Osteoblast (primary cell): ENCODE measurements at places on chromosomes 7 and 10. TPM values are rescaled to one million over a fixed set of nuclear protein-coding genes. Genes with fewer than 3 reads are reported as not detected.

DNA sequence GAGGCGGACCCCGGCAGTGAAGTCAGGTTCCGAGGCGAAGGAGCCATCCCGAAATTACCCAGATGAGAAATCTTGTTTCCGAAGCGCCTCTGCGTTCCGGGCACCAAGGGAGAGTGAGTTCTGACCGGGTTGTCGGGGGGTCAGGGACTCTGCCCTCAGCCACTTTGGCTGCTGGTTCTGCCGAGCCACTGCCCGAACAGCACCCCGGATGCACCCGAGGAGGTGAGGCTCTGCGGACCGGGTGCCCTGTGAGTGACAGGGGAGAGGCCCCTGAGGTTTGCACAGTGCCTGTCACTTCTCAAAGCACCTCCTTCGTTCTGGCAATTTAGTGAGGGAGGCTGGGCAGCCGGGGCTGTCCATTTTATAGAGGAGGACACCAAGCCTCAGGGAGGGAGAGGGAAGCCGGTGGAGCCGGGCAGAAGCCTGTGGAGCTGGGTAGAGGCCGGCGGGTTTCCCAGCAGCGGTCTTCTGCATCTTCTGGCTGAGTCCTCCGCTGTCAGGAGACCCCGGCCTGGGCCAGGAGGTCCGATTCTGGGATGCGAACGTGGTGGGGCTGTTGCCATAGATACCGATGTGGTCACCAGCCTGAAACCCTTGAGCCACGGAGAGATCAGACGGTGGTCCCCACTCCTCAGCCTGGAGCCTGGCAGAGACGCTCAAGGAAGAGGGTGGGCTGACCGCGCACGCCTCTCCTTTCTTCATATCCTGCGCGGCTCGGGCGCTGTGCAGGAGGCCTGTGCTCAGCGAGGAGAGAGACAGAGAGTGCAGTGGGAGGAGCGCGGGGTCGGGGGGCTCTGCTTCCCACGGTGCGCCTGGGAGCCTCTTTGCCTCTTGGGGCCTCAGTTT is 18.9 kb upstream of the SHH start:
- peak; percentile 78 for DNase-seq

DNA sequence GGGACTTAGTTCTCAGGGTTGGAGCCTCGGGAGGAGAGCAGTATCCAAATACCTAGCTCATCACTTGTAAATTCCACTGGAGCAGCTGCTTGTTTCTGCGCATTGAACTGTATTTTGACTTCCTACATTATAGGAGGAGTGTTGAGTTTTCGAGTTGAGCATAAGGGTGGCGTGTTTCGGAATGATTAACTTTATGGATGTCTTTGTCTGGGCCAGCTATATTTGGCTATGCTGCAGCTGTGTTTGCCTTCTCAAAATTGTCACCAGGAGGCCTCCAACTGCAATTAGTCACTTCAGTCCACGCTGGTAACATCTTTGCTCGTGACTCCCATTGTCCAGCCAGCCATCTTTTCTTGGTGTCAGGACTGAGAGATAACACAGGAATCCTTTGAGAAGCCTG is 9.1 kb downstream of the CELF2 start:
- DNase-seq, result no peak

GRCh38 chr7:157650801-157651200 is 314.0 kb downstream of the DNAJB6 start:
- peak; percentile 80 for DNase-seq

DNA sequence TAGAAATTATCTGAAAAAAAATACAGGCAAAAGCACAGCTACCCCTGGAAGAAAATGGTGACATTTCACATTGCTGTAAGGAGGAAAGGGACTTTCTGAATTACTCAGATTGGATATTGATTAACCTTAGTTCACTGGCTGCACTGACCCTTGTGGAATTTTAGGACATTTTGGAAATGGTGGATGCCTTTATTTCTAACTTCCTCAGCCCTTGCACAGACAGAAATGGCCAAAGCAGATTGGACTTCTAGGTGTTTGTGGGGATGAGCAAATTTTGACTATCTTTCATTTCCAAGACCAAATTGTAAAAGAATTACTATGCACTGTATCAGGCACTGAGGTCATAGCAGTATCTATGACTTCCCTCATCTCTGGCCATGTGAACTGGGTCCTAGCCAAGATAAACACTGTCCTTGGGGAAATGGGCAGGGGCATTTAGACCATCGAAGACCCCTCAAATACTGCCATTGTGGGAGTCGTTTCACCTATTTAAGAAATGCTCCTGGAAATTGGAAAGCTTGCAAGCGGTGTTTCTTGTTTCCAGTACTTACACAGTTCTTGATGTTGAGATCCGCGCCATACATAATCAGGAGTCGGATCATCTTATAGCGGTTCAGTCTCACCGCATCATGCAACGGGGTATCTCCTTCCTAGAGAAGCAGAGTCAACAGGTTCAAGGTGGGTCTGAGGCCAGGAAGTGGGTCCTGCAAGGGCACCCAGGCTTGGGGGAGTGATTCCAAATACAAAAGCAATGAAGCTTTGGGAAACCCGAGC is 5.7 kb downstream of the ANKRD1 start:
- DNase-seq, result no peak

- peak; percentile 47 for DNase-seq
Measured at GRCh38 chr10:44316187-44316921, 68.5 kb downstream of the CXCL12 start.

- no peak for DNase-seq
Measured at GRCh38 chr7:18241543-18242231, 214.0 kb upstream of the PRPS1L1 start.

DNA sequence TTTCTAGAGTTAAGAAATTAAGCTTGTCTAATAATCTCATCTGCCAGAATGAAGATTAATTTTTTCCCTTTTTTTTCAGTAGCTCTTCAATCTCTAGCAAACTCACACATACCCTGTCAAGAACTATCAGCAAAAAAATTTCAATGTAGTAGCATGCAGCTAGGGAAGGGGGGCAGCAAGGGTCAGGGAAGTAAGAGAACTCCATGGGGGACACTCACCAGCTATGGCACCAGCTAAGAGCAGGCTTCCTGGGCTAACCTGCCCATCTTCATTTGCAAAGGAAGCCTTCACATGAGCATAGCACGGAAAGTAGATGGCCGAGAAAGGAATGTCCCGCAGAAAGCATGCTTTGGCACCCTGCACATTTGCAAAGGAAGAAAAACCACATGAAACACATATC is 190.4 kb downstream of the SLC25A13 start:
- DNase-seq, result no peak

- no peak for DNase-seq
Measured at GRCh38 chr7:44194069-44194468, 4.8 kb upstream of the GCK start.

DNA sequence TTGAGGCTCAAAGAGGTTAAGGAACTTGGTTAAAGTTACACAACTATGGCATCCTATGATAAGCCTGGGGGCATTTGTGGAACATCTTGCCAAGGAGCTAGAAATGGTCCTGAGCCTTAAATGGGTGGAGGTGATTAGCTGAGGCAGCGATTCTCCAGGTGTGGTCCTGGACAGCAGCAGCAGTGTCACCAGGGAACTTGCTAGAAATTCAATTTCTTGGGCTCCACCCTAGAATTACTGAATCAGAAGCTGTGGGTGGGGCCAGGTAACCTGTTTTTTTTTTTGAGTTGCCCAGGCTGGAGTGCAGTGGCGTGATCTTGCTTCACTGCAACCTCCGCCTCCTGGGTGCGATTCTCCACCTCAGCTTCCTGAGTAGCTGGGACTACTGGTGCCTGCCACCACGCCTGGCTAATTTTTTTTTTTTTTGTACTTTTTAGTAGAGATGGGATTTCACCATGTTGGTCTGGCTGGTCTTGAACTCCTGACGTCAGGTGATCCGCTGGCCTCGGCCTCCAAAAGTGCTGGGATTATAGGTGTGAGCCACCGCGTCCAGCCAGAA is 13.1 kb downstream of the RPS24 start:
- DNase-seq, result no peak

DNA sequence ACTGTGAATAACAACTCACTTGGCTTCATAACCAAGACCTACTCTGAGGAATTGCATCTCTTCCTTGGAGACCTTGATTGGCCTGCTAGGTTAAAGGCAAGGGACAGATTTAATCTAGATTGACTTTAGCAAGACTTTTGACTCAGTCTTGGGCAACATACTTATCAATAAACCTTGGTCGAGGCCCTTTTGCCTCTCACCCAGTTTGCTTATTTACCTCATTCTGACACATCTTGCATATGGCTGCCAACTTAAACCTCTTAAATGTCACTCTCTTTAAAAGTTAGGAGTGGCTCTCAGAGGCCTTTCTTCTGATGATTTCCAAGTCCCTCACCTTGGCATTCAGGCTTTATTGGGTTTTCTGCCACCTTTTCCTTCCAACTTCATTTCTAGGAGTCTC is 124.5 kb downstream of the BAMBI start:
- DNase-seq, result no peak

DNA sequence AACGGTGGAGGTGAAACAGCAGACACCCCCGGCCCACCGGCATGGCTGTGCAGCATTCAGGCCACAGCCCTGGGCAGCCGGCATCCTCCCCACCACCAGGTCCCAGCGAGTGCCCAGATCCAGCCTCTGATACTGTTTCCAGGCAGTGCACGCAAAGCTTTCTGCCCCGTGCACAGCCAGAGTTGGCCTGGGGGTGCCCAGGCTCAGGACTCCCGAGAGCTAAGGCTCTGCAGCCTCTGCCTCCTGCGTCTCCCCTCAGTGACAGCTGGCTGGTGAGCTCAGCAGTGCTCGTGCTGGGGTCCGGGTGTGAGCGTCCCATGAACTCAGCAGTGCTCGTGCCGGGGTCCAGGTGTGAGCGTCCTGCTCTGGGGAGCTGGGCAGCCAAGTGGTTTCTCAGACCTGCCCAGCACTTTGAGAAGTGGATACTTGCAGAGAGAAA is 65.4 kb downstream of the CFAP46 start:
- peak; percentile 37 for DNase-seq

DNA sequence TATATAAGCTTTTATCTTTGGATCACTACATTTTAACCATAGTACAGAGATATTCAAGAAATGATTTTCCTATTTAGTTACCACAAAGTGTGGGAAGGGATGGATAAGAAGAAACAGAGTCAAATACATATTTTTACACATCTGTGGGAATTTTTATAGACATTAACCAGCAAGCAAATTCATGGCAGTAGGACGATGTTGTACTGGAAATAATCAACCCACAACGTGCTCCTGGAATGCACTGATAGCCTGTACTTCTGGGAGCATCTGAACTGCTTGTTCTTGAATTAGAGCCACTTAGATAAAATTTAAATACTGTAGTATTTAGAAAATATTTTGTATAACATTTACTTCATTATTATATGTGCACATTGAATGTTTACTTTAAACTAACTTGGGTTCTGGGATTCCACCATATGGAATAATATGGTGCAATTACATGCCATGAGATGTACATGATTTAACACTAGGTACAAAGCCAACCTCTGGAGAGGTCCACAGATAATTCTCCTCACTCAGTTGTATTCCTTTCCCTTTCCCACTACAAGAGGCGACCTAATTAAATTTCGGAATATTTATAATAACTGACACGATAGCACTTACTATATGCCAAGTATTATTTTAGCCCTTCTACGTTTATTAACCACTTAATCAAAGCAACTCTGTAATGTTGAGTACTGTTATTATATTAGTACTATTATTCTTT is 164.9 kb upstream of the HGF start:
- no peak for DNase-seq

GRCh38 chr10:96858706-96859050 is 26.6 kb downstream of the LCOR start:
- no peak for DNase-seq

- DNase-seq, result peak; percentile 52
Measured at GRCh38 chr10:3949711-3950110, 164.7 kb upstream of the KLF6 start.

- peak; percentile 32 for DNase-seq
Measured at GRCh38 chr10:130491693-130492050, 355.5 kb downstream of the GLRX3 start.

DNA sequence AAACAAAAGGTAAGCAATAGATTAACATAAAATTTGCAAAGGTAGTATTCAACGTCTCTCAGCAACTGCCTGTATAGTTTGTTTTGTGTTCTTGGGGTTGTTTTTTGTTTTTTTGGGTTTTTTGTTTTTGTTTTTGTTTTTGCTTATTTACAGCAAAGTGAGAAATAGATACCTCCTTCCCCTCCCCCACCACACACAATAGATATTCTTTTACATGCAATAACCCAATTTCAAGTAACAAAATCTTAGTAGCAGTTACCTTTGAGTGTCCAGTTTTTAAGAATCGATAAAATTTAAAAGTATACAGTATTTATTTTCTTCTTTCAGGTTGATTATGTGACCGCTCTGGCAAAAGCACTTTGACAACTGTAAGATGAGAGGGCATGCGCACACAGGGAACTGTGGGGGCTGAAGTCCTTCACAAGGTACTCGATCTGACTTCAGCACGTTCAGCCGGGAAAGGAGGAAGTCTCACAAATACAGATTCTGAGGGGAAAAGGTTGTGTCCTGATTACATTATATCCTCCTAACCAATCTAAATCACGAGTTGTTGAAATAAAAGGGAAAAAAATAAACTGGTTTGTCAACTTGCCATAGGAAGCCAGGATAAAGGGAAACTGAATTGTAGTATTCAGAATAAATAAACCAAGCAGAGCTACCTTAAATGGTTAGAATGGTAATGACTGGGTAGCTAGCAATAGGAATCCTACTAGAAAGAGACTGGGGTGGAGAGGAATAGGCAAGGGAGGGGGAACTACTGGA is 47.8 kb downstream of the CPEB3 start:
- DNase-seq, result peak; percentile 86

DNA sequence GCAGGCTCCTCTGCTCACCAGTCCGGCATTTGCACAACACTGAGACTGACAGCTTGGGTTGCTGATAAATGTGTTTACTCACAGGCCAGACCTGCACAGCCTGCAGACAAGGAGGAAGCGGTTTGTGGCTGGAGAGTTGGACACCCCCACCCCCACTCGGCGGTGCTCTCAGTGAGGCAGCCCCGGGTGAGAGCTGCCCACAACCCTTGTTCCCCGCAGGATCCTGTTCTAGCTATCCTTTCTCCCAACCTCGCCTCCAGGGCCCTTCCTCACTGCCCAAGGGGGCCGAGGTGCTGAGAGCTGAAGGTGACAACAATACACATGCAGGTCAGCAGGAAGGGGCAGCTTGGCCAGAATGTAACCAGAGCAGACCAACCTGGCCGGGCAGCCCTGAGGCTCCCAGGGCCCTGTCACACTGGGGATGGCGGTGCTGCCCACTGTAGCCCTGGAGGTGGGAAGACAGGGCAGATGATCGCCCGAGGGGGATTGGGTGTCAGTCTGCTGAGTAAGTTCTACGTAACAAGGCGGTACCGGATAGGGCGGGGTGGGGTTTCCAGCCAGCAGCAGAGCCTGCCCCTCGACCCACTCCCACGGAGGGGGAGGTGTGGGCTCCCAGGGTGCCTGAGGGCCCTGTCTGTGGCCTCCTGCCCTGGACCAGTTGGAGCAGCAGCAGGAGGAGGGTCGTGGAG is 2.1 kb upstream of the ADAM8 start:
- DNase-seq, result peak; percentile 91

GRCh38 chr7:137846549-137846826 is 286 bp downstream of the DGKI start:
- DNase-seq, result no peak

- DNase-seq, result no peak
Measured at GRCh38 chr10:103853428-103854264, 1.7 kb downstream of the SH3PXD2A start.

- peak; percentile 5 for DNase-seq
Measured at GRCh38 chr7:65832281-65832680, 40.6 kb upstream of the VKORC1L1 start.

KIF11 gene
- 4.0 and 5.3 TPM in 2 replicates for total RNA-seq

LGI1 gene
- 0.29 TPM in 1 of 2 replicates, not detected in the other for total RNA-seq

WAPL gene
- 40.2 and 46.0 TPM in 2 replicates for total RNA-seq

NEUROG3 gene
- total RNA-seq, result not detected in 2 replicates

DAGLB gene
- 17.1 and 17.4 TPM in 2 replicates for total RNA-seq

LIPK gene
- not detected in 2 replicates for total RNA-seq

ACADSB gene
- total RNA-seq, result 8.5 and 9.4 TPM in 2 replicates
